ENCODE measurements at places on chromosomes 4 and X. TPM values are rescaled to one million over a fixed set of nuclear protein-coding genes. Genes with fewer than 3 reads are reported as not detected.

The TMEM184C gene
- total RNA-seq = 18.6 TPM

The GBA3 gene
- 0.34 TPM for total RNA-seq

The LRAT gene
- total RNA-seq = 0.28 TPM

The NSUN7 gene
- total RNA-seq = 6.5 TPM

The ARHGAP6 gene
- 1.2 TPM for total RNA-seq

The HTN1 gene
- not detected for total RNA-seq

The FAM47E gene
- 8.3 TPM for total RNA-seq

The ATP2B3 gene
- not detected for total RNA-seq

The TMEM156 gene
- total RNA-seq = 0.56 TPM

The RAB40A gene
- total RNA-seq = 0.06 TPM

The FSTL5 gene
- total RNA-seq = 1.1 TPM

The TMSB15B gene
- 0.69 TPM for total RNA-seq

The FMR1 gene
- total RNA-seq = 25.5 TPM

The TMPRSS11F gene
- total RNA-seq = not detected

The LINC00632 gene
- total RNA-seq = 221 TPM

The GLRA3 gene
- 0.06 TPM for total RNA-seq

The CTAG2 gene
- not detected for total RNA-seq

The WDR44 gene
- total RNA-seq = 4.4 TPM

The SERTM2 gene
- total RNA-seq = not detected
